ENCODE measurements at places on chromosomes 4 and X.

GRCh38 chrX:148574237-148574973 is 74.0 kb downstream of the AFF2 start:
- no peak overlapping the region for H3K4me3 ChIP-seq
- H3K4me1 ChIP-seq, result no peaks in the 10 kb centered on the region
- H3K27me3 ChIP-seq, result no peaks in the 10 kb centered on the region
- H3K36me3 ChIP-seq, result no peaks in the 10 kb centered on the region

DNA sequence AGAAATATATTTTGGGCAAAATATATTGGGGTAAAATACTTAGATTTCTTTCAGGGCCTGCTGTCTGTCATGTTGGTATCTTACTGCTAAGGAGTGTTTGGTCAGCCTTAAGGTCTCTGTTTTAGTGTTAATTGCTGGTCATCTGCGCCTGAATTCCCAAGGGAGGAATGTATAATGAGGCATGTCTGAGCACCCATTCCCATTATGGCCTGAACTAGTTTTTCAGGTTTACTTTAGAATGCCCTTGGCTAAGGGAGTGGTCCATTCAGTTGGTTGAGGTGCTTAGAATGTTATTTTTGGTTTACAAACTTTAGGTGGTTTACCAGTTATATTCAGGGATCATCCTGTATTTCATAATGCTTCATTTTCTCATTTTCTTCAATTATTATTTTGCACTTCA is 125.9 kb downstream of the CFAP299 start:
- H3K27me3 ChIP-seq, result no peaks in the 10 kb centered on the region
- peaks cover 7% of the 10 kb centered on the region for H3K4me1 ChIP-seq
- no peaks in the 10 kb centered on the region for H3K36me3 ChIP-seq
- H3K4me3 ChIP-seq, result no peak overlapping the region
- no peak overlapping the region for H3K27ac ChIP-seq
- ATAC-seq, result no peak

- no peak overlapping the region for H3K4me3 ChIP-seq
- H3K4me1 ChIP-seq, result no peaks in the 10 kb centered on the region
- no peaks in the 10 kb centered on the region for H3K36me3 ChIP-seq
- ATAC-seq, result no peak
- no peaks in the 10 kb centered on the region for H3K27me3 ChIP-seq
- H3K27ac ChIP-seq, result no peak overlapping the region
These were observed 428.6 kb downstream of the ADGRL3 start for GRCh38 chr4:61628727-61629126.

GRCh38 chr4:156188596-156188995 is 234.9 kb upstream of the CTSO start:
- no peaks in the 10 kb centered on the region for H3K4me1 ChIP-seq
- H3K36me3 ChIP-seq, result no peaks in the 10 kb centered on the region
- H3K27me3 ChIP-seq, result no peaks in the 10 kb centered on the region
- H3K4me3 ChIP-seq, result no peak overlapping the region

DNA sequence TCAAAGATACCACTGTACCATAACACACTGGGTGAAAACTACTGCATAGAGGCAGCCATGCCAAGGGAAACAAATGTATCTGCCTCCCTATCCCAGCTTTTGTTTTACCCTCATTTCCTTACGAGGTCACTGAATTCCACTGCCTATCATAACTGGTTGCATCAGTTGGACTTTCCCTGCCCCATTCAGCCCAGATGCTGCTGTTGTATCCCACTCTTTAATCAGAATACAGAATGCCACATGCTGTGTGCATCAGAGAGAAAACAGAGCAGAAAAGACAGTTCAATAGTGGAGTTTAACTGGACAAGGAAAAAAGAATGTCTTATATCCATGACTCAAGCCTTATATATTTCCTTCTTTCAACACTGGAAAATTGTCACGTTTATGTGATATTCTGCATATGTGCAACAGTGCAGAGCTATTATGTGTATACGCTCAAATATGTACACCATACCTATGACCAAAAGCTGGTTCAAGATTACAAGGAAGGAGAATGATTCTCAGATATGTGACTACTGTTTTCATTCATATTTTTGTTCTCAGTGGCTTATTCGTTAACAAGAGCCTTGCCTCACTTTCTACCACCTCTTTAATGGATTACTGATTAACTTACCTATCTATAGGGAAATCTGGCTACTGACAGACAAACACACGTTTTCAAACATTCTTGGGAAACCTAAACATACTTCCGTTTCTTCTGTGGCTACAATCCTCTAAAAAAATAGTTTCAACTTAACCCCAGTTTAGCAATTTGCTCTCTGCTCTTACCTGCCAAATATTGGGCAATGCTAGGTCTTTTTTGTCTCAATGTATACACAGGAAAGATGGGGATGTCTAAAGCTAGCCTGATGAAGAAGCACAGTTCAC is 378.9 kb downstream of the SMARCA1 start:
- H3K27me3 ChIP-seq, result no peaks in the 10 kb centered on the region
- H3K27ac ChIP-seq, result no peak overlapping the region
- ATAC-seq, result no peak
- no peak overlapping the region for H3K4me3 ChIP-seq

GRCh38 chrX:29852767-29853166 is 362.6 kb upstream of the MAGEB2 start:
- no peak overlapping the region for H3K4me3 ChIP-seq
- no peaks in the 10 kb centered on the region for H3K36me3 ChIP-seq
- H3K27me3 ChIP-seq, result no peaks in the 10 kb centered on the region
- no peak overlapping the region for H3K27ac ChIP-seq
- no peaks in the 10 kb centered on the region for H3K4me1 ChIP-seq
- no peak for ATAC-seq

DNA sequence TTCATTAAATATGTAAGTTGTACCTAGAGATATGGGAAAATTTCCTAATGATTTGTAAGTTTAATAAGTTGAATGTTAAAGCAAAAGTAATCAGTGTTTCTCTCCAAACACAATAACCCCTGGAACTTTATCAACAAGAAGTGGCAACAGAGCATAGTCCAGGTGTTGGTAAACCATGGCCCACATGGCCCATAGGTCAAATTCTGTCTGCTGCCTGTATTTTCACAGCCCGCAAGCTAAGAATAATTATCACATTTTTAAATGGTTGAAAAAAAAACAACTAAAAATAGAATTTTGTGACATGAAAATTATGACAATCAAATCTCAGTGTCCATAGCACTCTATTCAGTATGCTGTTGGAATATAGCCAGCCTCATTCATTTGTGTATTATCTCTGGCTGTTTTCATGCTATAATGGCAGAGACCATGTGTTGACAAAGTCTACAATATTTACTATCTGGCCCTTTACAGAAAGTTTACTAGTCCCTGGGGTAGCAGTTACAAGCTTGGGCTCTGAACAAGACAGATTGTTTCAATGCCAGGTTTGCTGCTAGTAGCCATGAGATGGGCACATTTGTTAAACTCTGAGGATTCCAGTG is 395.8 kb downstream of the GASK1B start:
- H3K4me1 ChIP-seq, result no peaks in the 10 kb centered on the region
- H3K27ac ChIP-seq, result no peak overlapping the region
- no peaks in the 10 kb centered on the region for H3K27me3 ChIP-seq
- ATAC-seq, result no peak

GRCh38 chr4:170231377-170231776 is 141.6 kb upstream of the AADAT start:
- no peak overlapping the region for H3K27ac ChIP-seq
- H3K4me3 ChIP-seq, result no peak overlapping the region
- H3K36me3 ChIP-seq, result no peaks in the 10 kb centered on the region
- ATAC-seq, result no peak
- H3K27me3 ChIP-seq, result peaks cover 3% of the 10 kb centered on the region
- no peaks in the 10 kb centered on the region for H3K4me1 ChIP-seq

DNA sequence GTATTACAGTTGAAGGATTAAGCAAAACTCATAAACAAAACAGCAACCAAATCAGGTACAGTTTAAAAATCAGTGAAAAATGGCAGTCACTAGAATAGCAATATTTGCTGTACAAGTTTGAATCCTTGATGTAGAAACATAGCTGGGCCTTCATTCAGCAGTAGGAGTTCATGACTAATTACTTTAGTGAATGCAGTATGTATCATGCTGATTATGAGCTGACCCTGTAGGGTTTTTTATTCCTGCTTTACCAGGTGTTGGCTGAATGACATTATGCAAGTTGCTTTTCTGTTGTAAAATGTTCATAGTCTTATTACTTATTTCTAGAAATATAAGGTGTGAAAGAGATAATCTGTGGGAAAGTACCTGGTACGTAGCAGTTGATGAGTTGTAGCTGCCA is 179.6 kb downstream of the CCSER1 start:
- H3K4me3 ChIP-seq, result no peak overlapping the region
- H3K27ac ChIP-seq, result no peak overlapping the region
- peak; percentile 35 for ATAC-seq
- H3K27me3 ChIP-seq, result no peaks in the 10 kb centered on the region

DNA sequence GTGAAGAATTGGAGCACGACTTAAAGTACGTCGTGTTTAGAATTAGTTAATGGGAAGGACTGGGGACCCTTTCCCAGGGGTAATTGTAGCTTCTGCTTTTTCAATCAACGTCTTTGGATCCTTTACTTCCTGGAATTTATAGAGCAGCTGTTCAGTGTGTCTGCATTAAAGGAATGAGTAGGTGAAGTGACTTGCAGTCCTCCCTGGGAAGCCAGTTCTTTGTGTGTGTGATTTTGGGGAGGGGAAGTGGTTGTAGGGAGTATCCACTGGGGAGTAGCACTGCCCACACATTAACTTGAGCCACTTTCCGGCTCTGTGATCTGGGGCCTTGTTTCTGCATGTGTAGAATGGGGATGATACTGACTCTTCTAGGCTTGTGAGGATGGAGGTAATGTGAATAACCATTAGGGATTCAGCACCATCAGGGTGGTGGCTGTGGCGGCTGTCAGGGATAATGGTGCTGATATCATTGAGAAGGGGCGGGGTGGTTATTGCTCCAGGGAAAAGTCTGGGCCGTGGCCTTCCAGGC is 54.7 kb downstream of the TMEM131L start:
- no peaks in the 10 kb centered on the region for H3K27me3 ChIP-seq
- ATAC-seq, result no peak
- H3K4me3 ChIP-seq, result peak overlapping the region; percentile 89
- peak overlapping the region; percentile 94 for H3K27ac ChIP-seq

GRCh38 chr4:19993242-19993641 is 258.5 kb upstream of the SLIT2 start:
- no peaks in the 10 kb centered on the region for H3K4me1 ChIP-seq
- no peak for ATAC-seq
- H3K36me3 ChIP-seq, result no peaks in the 10 kb centered on the region
- H3K27me3 ChIP-seq, result no peaks in the 10 kb centered on the region

- no peak overlapping the region for H3K27ac ChIP-seq
- no peaks in the 10 kb centered on the region for H3K27me3 ChIP-seq
- H3K36me3 ChIP-seq, result no peaks in the 10 kb centered on the region
- ATAC-seq, result no peak
- H3K4me1 ChIP-seq, result no peaks in the 10 kb centered on the region
These were observed 57.1 kb downstream of the FREM3 start for GRCh38 chr4:143643399-143643798.

DNA sequence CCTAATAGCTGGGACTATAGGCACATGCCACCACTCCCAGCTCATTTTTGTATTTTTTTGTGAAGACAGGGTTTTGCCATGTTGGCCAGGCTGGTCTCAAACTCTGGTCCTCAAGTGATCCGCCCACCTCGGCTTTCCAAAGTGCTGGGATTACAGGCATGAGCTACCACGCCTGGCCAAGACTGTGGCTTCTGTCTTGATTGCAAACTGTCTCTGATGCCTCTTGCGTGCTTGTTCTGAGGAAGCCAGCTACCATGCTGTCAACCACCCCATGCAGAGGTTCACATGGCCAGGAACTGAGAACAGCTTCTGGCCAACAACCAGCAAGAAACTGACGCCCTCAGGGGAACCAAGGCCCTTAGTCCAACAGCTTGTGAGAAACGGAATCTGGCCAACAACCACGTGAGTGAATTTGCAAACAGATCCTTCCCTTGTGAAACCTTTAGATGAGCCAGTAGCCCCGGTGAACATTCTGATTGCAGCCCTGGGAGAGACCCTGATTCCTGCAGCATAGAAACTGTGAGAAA is 71.2 kb downstream of the SUPT20HL2 start:
- no peak overlapping the region for H3K27ac ChIP-seq
- H3K4me1 ChIP-seq, result no peaks in the 10 kb centered on the region
- no peaks in the 10 kb centered on the region for H3K27me3 ChIP-seq
- no peak overlapping the region for H3K4me3 ChIP-seq
- H3K36me3 ChIP-seq, result no peaks in the 10 kb centered on the region

GRCh38 chr4:44448521-44449461 is at the start of gene KCTD8:
Gene KCTD8, minus strand, starts transcription at chr4:44448809.
- H3K36me3 ChIP-seq, result no peaks in the 10 kb centered on the region
- H3K27ac ChIP-seq, result no peak within 1 kb of the TSS
- peak within 1 kb of the TSS; percentile 75 for H3K4me3 ChIP-seq
- peaks cover 8% of the 10 kb centered on the region for H3K4me1 ChIP-seq
- ATAC-seq, result peak; percentile 86
- H3K27me3 ChIP-seq, result peaks cover 38% of the 10 kb centered on the region

DNA sequence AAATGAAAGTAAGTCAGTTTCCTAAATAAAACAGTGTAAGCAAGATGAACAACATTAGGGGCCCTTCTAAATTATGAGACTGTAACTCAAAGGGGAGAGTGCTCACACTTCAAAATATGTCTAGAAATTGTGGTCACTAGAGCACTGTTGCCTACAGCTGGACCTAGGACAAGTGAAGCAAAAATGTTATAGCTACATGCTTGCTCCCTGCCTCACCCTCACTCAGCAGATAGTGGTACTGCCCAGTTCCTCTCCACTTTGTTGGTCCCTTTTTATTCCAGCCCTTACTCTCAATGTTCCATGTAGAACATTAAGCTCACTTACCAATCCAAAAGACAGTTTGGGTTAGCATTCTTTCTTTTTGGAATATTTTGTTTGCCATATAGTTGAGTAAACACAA is 147.3 kb downstream of the GRIA3 start:
- H3K27ac ChIP-seq, result no peak overlapping the region
- no peak for ATAC-seq
- peaks cover 2% of the 10 kb centered on the region for H3K27me3 ChIP-seq
- H3K4me1 ChIP-seq, result no peaks in the 10 kb centered on the region
- H3K4me3 ChIP-seq, result no peak overlapping the region

- ATAC-seq, result no peak
- no peaks in the 10 kb centered on the region for H3K27me3 ChIP-seq
- no peak overlapping the region for H3K4me3 ChIP-seq
- no peaks in the 10 kb centered on the region for H3K36me3 ChIP-seq
- H3K4me1 ChIP-seq, result peaks cover 6% of the 10 kb centered on the region
These were observed 209.5 kb upstream of the AFF2 start for GRCh38 chrX:148290931-148291330.

DNA sequence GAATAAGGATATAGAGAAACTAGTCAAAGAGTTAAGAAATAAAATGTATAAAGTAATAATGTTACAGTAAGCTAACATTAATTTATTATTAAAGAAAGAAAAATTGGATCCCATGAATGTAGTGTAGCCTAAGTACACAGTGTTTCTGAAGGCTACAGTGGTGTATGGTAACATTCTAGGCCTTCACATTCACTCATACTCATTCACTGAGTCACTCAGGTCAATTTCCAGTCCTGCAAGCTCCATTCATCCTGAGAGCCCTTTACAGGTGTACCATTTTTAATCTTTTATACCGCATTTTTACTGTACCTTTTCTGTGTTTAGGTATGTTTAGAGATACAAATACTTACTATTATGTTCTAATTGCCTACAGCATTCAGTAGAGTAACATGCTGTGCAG is 120.6 kb upstream of the AGA start:
- no peak overlapping the region for H3K4me3 ChIP-seq
- no peaks in the 10 kb centered on the region for H3K36me3 ChIP-seq
- H3K4me1 ChIP-seq, result no peaks in the 10 kb centered on the region
- no peak for ATAC-seq
